ENCODE measurements at places on chromosomes 3 and 15.

DNA sequence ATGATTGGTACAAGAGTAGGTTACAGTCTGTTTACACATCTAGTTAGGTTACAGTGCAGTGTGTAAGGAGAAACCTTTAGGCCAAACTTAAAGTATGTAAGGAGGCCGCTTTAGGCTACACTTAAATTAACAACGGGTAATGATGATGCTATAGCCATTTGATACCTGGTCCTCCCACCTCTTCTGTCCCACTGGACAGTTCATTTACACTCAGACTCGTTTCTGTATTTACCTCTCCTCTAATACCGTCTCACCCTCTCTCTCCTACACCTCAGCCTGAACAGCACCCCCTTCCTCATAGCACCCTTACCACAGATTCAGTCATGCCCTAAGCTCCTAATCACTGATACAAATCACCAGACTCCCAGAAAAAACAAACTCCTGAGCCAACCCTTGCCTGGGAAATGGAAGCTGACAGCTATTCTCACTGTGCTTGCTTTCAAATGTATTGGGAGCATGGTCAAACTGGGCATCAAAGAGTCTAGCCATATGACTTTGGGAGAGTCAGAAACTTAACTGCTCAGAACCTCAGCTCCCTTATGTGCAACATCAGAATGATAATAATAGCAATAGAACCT lies 241.3 kb upstream of the SETMAR start:
- DNase-seq: no peak

- no peak for DNase-seq
Measured at GRCh38 chr3:39124876-39125840, 17.7 kb downstream of the TTC21A start.

DNA sequence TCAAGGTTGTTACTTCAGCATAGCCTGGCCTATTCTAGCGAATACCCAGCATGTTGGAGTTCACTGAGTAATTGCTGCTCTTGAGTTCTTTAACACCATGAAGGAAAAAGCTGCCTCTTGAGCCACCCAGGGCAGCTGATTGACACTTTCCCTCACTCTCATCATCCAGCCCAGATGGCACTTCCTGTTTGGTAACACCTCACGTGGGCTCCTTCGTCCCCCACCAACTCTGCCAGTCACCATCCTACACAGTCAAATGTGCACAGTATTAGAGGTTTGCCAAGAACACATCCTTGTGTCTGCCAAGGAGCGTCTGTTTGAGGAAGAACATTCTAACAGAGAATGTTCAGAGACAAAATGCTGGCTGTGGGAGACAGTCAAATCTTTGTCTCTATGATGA lies 266.3 kb downstream of the RPLP1 start:
- no peak for DNase-seq

GRCh38 chr15:40693904-40694687 lies 878 bp upstream of the RAD51 start:
- DNase-seq: no peak

GRCh38 chr15:31473385-31474058 lies 146.9 kb downstream of the KLF13 start:
- no peak for DNase-seq

GRCh38 chr3:37214076-37214475 lies 39.7 kb upstream of the LRRFIP2 start:
- no peak for DNase-seq

GRCh38 chr3:171159822-171160157 lies 133.3 kb upstream of the SLC2A2 start:
- no peak for DNase-seq

DNA sequence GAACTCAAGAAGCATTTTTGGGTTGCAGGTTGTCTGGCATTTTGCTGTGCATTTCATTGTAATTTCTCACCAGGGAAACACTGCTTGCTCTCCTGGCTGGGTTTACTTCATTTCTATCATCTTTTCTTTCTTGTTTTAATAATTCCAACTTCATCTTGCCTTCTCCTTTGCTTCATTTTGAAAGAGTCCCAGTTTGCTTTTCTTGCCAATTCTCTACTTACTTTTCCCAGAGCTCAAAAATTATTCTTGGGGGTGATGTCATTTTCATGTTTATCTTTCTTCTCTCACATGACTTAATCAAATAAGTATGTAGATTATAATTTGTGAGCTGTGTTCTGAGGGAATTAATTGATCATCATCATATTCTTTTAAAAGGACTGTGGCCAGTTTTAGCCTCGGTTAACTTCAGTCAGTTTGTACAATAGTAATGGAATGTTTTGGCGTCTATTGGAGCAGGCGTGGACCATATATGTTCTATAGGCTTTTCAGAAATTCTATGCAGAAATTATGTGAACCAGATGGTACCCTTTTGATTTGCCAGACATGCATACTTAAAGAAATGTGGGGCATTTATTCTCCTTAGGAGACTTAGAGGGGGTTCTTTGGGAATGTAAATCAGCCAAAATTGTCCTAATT lies 30.1 kb downstream of the SH3GL3 start:
- DNase-seq: no peak

- DNase-seq: peak; percentile 48
Measured at GRCh38 chr15:89690276-89691218, at the start of the genes PEX11A and WDR93. TSS of gene PEX11A (minus strand) at chr15:89690754. CDS start at chr15:89690632, 122 bp downstream. TSS of gene WDR93 (plus strand) at chr15:89690811. CDS start at chr15:89701747, 10,936 bp downstream.

DNA sequence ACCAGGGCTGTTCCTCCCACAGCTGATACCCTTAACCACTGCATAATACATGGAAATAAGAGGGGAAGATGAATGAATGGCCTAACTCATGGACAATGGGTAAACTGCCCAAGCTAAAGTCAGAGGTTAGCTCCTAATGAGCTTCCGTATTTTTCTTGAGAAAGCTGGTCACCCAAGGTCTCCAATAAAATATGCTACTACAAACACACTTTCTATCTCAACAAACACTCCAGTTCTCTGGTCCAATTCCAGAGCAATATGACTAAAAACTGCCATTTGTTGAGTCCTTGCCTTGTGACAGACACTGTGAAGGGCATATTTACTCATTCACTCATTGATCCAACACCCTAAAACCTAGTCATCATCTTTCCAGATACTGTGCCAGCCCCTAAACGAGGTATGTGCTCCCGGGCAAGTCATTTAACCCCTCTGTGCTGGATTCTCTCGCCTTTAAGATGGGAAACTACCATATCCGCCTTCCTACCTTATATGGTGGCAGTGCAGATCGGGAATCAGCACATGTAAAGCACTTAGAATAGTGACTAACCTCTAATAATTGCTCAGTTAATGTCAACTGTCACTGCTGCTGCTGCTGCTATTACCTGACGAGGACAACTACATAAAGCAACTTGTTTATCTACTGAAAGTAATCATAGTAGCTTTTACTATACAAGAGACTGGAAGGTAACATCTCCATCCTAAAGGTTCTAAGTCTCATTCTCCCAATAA lies 89.1 kb downstream of the XXYLT1 start:
- DNase-seq: no peak

- DNase-seq: no peak
Measured at GRCh38 chr3:186754871-186755270, 28.5 kb upstream of the EIF4A2 start.

- no peak for DNase-seq
Measured at GRCh38 chr3:116033516-116033915, 410.2 kb downstream of the GAP43 start.

DNA sequence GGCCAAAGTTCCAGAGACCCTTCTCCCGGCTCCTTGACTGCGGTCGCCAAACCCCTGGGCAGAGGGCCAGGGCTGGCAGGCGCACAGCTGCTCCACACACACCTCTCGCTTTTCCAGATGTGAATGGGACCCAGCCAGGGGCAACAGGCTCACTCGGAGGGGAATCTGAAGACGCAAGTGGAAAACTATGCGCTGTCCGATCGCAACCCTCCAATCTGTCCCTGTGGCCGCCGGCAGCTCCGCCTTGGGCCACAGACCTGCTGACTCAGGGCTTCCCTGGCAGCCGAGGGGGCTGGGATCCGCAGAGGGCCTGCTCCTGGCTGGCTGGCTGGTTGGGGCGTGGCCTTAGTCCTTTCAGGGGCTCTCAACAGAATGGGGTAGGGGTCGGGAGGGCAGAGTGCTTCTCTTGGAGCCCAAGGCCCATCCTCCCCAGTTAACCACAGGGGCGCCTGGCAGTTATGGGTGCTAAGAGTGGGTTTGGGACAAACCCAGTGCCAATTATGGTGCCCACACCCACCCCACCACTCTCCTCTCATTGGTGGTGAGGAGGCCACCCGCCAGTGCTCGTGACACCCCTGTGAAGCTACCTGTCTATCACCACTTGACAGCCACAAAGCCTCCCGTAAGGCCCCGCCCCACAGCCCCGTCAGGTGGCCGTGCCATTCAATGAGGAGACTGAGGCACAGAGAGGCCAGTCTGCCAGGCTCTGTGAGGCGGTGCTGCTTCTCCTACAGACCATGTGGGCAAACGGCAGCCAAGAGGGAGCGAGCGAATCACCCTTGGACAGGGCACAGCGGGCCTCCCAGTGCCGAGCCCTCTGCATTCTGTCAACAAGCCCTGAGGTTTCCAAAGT lies 53.8 kb downstream of the IQSEC1 start:
- DNase-seq: no peak

DNA sequence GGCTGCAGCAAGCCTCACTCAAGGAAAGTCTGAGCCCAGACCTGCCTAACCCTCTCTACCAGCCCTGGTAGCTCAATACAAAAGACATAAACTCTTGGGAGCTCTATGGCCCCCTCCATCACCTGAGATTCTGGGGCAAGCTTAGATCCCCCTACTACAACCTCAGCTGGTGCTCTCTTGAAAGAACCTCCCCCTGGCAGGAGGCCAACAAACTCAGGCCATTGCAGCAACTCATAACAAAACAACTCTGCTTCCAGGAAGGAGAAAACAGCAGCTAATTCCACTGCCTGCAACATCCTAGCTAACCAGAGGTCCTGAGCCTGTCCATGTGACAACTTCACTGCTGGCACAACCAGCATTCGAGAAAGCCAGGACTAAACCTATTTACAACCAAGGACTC lies 169.2 kb downstream of the ROBO1 start:
- DNase-seq: no peak

DNA sequence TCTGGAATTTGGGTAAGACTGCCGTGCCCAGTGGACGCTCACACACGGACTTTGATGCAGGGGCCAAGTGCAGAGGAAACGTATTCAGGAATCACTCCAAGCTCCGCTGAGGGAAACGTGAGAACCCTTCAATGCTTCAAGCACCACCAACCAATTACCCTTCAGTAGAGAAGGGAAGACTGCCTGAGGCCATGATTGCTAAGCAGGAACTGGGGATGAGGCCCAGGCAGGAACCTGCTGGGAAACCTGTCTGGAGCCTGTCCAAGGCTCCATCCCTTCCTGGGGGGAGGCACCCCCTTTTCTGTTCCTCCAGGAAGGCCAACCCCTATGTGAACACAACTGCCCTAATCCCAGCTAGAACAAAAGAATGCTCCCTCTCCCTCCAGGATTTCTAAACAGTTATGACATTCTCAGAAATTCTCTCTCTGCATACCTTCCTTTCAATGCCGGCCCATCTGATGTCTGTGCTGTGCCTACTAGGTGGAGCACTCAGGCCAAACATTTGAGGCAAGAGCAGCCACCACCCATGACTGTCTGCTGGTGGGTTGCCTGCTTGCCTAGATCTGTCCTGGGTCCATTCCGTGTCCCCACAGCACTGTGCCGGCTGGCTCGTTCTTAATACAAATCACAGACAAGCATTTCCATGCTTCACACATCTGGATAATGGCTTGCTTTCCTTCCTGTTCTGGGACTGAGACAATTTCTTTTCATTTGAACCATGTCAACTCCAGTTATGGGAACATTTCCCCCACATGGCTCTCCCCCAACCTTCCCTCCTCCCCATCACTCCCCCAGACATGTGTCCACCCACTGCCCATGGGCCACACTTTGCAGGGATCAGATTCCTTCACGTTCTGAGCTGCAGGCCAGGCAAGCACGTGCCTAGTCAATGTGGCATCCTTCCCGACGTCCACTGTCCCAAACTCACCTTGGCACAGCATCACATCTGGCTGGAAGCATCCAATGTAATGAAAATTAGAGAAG lies 149.4 kb downstream of the ADAMTS17 start:
- no peak for DNase-seq

DNA sequence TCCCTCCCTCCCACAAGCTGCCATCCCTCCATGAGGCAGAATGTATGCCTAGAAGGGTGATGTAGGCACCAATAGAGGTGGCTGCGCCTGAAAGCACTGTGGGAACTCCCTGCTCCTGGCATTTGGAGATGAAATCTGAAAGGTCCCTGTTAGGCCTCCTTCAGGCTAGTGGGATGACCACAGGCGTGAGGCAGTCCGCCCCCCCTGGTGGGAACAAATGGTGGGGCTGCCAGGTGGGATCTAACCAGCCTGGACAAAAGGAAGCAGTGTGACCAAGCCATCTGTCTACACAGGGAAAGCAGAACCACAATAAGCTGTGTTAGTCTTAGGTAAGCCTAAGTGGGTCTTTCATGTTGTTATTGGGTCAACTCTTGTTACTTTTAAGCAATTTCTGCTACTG lies 25.3 kb downstream of the IL5RA start:
- DNase-seq: no peak

DNA sequence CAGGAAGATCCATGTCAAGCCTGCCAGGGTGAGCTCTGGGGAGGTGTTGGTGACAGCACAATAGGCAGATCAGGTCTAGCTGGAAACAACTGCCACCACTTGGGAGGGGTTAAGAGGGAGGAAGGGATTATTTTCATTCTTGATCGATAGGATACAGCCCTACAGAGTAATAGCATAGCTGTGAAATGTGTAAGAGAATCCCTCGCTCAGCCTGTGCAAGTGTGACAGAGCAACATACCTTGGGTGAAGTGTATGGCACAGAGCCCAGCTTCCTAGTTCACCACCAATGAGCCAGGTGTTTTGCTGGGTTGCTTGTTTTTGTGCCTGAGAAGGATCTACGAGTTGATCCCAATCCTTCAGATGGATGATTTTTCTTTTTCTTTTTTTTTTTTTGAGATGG lies 9.2 kb upstream of the DCUN1D1 start:
- DNase-seq: no peak

DNA sequence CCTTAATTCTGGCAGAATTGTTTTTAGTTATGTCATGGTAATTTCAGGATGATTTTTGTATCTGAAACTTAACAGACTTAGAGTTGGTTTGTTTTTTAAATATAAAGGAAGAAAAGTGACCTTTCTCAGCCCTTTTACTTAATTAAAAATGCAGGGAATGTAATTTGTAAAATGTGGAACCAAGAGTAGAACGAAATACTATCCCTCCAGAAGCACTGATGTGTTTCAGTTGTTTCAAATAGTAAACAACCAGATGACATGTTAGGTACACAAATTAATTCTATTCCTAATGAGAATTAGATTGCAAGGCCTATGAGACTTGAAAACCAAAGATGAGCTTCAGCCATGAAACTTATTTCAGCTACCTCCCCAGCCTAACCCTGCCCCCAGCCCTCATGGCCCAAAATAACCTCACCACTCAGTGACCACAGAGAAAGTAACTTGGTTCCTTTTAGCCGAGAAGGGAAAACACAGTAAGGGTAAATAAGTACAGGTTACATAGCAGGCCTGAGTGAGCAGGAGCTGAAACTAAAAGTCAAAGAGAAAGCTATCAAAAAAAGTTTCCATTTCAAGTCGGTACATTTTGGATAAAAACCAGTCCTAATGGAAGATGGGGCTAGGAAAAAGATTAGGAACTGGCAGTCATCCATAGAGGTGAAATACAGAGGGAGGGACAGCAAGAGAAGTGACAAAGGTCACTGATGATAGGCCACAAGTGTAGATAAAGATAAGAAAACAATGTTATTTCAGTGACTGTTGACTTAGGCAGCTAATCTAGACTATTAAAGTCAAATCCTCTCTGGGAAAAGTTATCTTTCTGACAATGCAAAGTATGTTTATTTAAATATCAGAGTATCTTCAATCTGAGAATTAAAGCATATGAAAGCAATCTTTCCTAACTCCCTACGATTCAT lies 23.2 kb downstream of the SENP8 start:
- no peak for DNase-seq

GRCh38 chr15:100032358-100033085 lies 299.3 kb upstream of the LYSMD4 start:
- DNase-seq: no peak

GRCh38 chr15:76057332-76058000 lies 2.3 kb upstream of the TMEM266 start:
- DNase-seq: no peak
